Iris pigment epithelial cell (primary cell): ENCODE measurements at places on chromosomes 5 and 9.
A peak's percentile ranks its signal among the peaks of the same experiment; 100 is the strongest.

- no peak for DNase-seq
These were observed 33.9 kb downstream of the MRPS30 start for GRCh38 chr5:44842496-44843282.

DNA sequence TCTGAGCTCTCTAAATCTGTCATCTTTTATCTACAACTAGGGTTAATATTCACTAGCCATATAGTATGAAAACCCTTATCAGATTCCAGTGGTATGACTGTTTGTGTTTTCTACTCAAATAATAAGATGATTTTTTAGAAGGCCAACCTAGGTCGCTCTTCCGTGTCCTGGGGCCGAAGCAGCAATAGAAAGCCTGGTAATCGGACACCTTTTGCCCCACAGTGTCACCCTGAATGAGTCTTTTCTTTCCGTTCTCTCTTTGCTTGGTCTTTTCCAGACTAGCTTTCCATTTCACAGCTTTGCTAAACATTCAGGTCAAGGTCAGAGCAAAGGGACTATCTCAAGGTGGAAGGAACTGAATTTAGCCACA is 243.3 kb upstream of the ANKRD55 start:
- DNase-seq = peak; percentile 33

- no peak for DNase-seq
These were observed 23.5 kb upstream of the IL7R start for GRCh38 chr5:35833224-35833623.

- DNase-seq = no peak
These were observed 46.6 kb downstream of the PTPN3 start for GRCh38 chr9:109451311-109452025.
